ENCODE measurements at places on chromosomes 16 and 17.

DNA sequence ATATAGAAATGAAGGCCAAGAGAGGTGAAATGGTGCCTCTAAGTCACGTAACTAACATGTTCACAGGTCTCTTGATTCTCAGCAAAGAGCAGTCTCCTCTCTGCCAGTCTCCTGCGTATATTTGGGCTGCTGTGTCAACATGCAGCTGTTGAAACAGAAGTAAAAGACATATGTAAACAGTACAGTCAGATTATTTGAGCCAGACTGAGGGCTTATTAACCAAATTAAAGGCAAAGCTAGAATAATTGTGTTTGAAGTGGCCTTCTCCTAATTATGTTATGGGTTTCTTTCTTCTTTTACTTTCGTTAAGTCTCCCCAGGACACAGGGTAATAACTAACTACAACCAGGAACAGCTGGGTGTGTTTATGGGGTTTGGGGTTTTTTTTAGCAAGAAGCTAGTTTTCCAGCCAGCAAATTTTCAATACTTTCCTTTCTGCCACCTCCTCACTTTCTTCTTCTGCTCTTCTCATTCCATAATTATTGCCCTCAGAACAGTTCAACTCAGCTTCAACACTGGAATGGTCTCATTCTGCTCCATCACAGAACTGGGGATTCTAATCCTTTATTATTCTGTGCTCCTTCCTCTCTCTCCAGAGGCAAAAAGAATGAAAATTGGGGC lies 18.4 kb downstream of the G6PC1 start:
- no peak for DNase-seq

DNA sequence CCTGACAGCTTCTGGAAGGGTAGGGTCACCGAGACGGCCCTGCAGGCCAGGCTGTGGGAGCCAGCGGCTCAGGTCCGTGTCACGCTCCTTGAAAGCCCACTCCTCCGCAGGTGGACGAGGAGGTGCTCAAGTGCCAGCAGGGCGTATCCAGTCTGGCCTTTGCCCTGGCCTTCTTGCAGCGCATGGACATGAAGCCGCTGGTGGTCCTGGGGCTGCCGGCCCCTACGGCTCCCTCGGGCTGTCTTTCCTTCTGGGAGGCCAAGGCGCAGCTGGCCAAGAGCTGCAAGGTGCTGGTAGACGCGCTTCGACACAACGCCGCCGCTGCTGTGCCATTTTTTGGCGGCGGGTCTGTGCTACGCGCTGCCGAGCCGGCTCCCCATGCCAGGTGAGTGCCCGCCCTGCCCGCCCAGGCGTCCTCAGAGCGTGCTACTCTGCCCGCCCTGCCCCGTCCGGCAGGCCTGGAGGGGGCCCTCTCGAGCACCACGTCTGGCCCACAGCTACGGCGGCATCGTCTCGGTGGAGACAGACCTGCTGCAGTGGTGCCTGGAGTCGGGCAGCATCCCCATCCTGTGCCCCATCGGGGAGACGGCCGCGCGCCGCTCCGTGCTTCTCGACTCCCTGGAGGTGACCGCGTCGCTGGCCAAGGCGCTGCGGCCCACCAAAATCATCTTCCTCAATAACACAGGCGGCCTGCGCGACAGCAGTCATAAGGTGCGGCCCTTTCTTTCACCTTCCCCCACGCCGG lies 1.3 kb downstream of the NAGS start:
- no peak for DNase-seq

- DNase-seq: no peak
These were observed 20.0 kb upstream of the ITGAX start for GRCh38 chr16:31334934-31335333.

GRCh38 chr17:48892940-48893645 lies 506 bp downstream of the ATP5MC1 start:
- no peak for DNase-seq

- DNase-seq: no peak
These were observed 25.8 kb upstream of the TNFSF12 start for GRCh38 chr17:7523033-7523432.

GRCh38 chr17:60231234-60231633 lies 81.5 kb downstream of the CA4 start:
- DNase-seq: no peak

DNA sequence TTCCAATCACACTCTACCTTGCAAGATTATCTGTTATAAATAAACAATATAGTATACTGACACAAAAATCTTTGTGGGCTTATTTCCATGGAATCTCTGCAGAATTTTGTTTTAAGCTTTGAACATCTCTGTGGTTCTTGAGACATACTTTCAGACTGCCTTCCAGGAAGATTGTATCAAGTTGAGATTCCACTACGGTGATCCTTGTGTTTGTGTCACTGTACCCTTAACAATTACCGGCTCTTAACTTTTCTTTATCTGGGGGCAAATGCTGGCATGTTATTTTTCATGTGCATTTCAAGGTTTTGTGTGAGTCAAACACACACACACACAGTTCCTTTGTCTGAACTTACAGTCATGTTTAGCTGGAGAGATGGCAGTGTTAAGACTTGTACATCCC lies 472.7 kb upstream of the HSBP1 start:
- no peak for DNase-seq

DNA sequence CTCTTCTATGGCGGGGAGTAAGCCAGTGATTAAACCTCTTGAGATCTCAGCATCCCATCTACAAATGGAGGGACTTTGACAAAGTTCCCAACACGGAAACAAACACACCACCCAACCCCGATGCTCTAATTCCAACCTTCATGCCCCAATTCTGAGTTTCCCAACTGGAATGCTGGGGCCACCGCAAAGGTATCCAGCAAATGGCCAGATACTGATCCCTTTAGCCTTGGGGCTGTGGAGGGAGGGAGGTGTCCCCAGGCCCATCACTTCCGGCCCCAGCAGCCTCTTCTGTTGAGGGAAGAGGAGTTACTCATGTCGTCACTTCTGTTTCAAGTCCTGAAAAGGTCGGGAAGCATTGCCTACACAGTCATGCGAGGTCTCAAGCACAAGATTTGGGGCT lies 154.8 kb upstream of the RPH3AL start:
- DNase-seq: no peak

- DNase-seq: no peak
These were observed 45.8 kb upstream of the TAOK1 start for GRCh38 chr17:29344201-29344856.

GRCh38 chr17:17710728-17711541 lies 29.7 kb downstream of the RAI1 start:
- DNase-seq: no peak

DNA sequence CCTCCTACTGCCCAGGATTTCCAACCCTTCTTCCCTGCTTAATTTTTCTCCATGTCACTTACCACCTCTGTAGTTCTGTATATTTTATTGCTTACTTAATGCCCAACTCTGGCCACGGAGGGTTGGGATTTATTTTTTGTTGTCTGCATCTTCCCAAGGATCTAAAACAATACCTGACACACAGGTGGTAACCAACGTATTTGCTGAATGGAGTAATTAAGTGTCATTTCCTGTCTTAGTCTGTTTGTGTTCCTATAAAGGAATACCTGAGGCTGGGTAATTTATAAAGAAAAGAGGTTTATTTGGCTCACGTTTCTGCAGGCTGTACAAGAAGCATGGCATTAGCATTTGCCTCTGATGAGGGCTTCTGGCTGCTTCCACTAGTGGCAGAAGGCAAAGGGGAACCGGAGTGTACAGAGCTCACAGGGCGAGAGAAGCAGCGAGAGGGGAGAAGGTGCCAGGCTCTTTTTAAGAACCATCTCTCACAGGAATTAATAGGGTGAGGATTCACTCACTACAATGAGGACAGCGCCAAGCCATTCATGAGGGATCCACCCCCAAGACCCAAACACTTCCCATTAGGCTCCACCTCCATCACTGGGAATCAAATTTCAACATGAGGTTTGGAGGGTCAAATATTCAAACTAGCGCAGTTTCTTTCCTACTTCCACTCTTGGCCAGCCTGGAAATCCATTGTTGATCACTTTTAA lies 44.8 kb downstream of the ERN1 start:
- no peak for DNase-seq

- no peak for DNase-seq
These were observed 106.7 kb downstream of the CMIP start for GRCh38 chr16:81551151-81551808.

DNA sequence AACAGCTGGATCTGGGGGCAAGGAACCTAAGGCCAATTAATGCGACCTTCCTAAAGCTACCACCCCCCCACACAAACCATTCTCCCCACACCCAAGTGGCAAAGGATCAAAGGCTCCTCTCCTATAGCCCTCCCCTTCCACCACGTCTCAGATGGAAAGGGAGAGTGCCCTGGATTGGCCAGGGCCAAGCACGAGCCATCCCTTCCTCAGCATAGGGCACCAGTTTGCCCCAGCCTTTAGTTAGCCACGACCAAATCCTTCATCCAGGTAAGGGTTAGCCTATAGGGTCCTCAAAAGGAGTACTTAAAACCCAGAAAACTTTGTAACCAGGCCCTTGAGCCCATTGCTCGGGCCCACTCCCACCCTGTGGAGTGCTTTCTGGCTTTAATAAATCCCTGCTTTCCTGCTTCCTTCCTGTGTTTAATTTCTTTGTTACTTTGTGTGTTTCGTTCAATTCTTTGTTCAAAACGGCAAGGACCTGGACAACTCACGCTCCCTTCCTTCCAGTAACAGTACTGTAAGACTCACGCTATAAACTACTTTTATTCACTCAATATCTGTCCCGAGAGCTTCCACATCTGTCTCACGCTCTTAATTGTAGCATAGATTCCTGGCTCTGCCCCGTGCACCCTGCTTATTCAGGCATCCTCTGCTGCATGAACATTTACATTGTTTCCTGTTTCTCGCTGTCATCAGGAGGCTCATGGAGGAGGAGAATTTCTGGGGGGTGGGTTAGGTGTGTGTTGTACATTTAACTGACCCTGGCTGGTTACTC lies 62.3 kb downstream of the TNFRSF13B start:
- no peak for DNase-seq

GRCh38 chr17:44926821-44927525 lies 11.7 kb upstream of the GFAP start:
- DNase-seq: no peak

- DNase-seq: no peak
These were observed at the start of gene ST6GALNAC1 for GRCh38 chr17:76643553-76644148. Gene ST6GALNAC1, minus strand, starts transcription at chr17:76643757. Its CDS starts 119 bp downstream, at chr17:76643638.

DNA sequence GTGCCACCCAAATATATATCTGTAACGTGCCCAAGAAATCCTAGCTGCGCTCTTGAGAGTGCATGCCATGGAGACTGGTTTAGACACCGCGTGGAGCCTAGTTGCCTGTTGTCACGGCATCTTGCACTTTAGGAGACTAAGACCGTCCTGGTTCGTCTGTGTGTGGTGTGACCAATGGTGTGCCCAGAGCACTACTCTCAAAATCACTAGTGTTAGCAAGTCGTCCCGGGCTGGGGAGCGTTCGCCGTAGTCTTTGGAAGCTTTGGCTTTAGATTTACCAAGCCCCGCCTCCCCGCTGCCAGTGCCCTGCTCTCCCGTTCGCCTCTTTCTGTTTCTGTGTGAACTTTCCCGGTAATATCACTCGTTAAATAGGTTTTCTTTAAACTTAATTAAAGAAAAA lies 27.0 kb downstream of the CLUH start:
- no peak for DNase-seq

DNA sequence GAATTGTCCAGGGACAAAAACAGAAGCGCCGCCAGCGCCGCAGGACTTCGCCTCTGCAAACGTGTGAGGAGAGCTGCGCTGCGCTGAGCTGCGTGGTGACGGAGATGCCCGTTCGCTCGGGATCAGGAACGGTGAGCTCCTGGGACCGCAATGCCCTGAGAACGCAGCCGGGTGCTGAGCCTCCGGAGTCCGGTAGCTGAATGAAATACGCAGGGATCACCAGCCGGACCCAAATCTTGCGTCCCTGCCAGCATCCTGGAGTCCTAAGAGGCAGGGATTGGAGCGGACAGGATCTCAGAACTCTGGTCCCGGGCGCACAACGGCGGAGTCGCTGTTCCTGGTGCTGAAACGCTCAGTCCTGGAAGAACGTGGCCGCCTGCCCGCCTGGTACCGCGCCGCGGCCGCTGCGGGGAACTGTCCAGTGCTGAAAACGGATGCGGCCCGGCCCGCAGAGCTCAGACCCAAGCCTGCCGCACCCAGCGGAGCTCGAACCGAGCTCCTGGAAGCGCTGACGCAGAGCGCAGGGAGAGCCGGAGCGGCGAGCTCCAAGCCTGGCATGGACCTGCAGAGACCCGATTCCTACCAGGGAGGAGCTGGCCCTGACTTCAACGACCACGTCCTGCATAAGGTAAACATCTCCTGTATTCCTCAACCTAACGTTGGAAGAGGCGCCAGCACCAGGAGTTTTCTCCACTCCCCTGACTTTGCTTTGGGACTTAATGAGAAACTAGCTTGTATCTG lies 41.5 kb downstream of the CD300LF start:
- DNase-seq: no peak

GRCh38 chr17:9356488-9356911 lies 219.1 kb downstream of the STX8 start:
- no peak for DNase-seq

Measured in NCI-H2107 (cell line).